Dorsolateral prefrontal cortex (tissue), 122 donors: ENCODE measurements at places on chromosomes 6 and 20.
A peak's percentile ranks its signal among the peaks of the same experiment; 100 is the strongest.

DNA sequence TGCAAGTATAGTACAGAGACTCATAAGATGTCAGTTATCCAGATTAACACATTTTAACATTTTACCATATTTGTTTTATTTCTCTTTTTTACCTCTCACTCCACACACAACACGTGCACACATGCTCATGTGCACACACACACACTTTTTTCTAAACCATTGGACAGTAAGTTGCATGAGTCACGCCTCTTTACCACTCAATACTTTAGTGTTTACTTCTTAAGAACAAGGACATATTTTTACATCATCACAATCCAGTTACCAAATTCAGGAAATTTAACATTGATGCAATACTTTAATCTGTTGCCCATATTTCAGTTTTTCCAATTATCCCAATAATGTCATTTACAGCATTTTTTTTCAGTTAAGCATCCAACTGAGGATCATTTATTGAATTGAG is 109.0 kb downstream of the RIN2 start:
- no peak for DNase-seq

- DNase-seq = no peak
Measured at GRCh38 chr6:30915591-30915946, 1.5 kb downstream of the VARS2 start.

- DNase-seq = no peak
Measured at GRCh38 chr6:1896897-1897296, 287.2 kb downstream of the FOXC1 start.

- no peak for DNase-seq
Measured at GRCh38 chr6:35238843-35239289, 20.7 kb upstream of the ZNF76 start.

- DNase-seq = no peak
Measured at GRCh38 chr6:134198093-134198492, 119.8 kb downstream of the SGK1 start.

DNA sequence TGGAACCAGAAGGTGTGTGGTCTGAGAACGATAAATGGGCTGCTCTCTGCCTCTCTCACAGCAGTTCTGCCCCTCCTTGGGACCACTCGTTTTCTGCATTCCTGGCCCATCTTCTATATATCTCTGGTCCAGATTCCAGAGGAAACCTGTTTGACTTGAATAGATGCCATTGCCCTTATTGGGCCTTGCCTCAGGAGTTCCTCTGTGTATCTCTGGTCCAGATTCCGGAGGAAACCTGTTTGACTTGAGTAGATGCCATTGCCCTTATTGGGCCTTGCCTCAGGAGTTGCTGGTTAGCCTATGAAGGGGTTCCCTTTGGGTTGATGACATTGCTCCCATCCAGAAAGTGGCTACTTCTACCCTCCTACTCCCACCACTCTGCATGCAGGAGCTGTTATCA is 189.4 kb downstream of the SLC16A10 start:
- no peak for DNase-seq

- DNase-seq = no peak
Measured at GRCh38 chr6:6821639-6822261, 233.2 kb downstream of the LY86 start.

- DNase-seq = no peak
Measured at GRCh38 chr6:120378582-120379220, 955.6 kb downstream of the TBC1D32 start.

DNA sequence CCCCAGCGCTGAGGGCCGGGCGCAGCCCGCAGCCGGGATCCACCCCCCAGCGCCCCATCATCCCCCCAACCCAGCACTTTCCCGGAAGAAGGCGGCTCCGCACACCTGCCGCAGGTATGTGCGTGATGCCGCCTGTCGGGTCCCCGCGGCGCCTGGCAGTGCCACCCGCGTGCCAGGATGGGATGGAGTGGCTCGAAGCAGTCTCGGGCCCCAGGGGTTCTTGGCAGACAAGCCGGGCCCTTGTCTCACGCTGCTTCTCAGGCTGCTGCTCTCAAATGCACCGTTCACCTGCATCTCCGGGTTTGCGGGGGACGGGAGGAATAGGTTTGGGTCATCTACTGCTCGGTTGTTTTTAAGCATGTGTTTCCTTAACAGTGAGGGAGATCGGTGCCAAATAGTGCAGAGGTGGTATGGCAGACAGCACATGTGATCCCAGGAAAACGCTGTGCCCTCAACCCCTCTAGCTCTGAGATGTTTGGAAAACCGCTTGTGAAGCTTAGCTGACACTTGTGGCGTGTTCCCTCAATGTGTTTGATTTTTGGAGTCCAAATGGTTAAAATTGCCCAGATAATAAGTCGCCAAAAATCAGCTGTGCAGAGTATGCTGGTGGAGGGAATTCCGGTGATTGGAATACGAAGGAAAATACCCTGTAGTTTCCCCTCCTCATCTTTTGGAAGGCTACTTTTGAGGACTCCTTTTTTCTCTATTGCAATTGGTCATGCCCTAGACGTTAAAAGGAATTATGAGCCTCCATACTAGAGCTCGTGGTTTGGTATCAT is 926 bp downstream of the MYLIP start:
- DNase-seq = peak; percentile 54

DNA sequence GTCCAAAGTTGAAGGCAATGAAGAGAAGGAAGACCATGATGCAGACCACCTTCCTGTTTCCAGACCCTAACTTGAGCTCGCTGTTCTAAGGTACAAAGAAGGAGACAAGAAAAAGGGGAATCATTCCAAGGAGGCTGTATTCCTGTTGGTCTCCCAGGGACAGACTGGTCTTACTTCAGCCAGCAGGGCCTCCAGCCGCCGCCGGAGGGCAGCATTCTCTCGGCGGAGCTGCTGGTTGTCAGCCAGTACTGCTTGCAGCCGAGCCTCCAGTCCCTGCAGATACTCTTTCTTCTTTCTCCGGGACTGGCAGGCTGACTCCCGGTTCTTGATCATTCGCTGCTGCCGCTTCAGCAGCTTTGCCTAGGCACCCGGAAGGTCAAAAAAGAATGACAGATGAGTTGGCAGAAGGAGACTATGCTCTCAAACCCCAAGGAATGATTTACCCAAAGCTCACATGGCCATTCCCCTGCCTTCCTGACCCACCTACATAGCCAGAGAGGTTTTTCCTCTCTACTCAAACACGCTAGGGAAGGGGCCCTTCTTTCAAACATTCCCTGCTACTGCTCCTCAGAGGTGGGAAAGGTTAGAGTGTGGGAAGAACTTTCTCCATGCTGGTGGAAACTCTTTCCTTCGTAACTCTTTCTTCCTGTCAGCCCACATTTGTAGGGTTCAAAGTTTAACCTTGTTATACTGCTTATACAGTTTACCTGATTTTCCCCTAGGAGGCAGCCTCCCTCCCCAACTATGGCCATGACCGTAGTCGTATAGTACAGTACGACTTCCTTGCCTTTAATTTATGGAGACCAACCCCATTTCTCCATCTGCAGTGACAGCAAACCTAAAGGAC is 9.0 kb downstream of the ATF6B start:
- peak; percentile 92 for DNase-seq

GRCh38 chr6:167470836-167471547 is 146.1 kb downstream of the TTLL2 start:
- DNase-seq = no peak

DNA sequence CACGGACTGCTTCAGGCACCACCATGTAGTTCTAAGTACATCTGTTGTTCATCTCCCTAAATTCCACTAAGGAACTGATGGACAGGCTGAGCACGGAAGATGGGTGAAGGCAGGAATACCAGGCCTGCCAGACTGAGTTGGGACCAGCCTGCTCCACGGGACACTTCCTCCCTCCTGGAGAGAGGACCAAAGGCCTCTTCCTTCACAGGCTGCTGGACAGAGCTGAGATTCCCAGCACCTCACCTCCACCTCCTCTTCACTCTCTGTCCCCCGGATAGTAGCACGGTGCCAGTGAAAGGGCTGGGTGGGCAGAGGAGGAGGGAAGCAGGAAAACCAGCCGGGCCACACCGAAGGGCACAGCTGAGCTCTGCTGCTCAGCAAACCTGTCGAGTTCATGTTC is 22.9 kb upstream of the TCFL5 start:
- DNase-seq = no peak

DNA sequence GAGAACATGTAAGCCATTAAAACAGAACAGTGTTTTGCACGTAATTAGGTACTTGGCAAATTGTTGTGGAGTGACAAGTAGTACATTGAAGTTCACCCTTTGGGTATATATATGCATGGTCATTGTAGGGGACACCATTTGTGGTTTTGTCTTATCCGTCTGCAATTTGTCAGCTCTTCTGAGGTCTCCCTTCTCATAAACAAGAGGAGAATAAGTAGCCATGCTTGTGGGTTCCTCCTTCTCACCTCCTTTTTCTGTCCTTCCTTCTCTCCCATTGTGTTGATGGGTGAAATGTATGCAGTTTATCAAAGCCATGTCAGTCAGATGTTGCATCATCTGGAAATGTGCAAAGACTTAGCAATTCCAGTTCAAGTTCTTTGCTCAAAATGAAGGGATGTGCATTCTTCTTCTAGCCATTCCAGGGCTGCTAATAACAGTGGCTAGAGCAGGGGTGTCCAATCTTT is 70.9 kb downstream of the QKI start:
- DNase-seq = no peak

DNA sequence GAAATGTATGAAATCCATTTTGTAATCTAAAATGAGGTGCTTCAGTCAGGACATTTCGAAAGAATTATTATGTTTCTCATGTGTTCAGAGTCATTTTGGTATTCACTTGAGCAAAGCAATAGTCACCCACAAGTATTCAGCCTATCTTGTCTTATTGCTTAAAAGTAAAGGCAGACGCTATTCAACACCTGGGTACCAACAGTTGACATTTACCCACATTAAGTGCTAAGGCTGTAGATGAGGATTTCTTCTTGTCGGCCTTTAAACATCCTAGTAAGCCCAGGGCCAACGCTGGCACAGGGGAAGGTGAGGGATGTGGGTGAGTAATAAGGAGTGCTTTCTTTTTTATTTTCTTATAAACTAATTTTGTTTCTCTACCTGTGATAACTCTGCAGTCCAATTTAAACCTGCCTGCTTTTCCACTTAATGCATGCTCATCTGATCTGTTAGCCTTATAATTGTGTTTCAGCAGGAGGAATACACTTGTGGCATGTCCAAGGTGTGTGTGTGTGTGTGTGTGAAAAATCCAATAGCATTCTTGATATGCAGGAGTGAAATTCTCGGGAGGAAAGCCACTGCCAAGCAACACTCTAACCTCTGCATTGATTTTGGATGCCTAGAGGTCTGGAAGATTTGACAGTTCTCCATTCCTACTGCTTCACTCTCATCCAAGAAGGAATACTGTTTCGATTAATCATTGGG is 252.0 kb downstream of the SOX4 start:
- no peak for DNase-seq

GRCh38 chr6:5723841-5724691 is 282.7 kb downstream of the NRN1 start:
- no peak for DNase-seq

- DNase-seq = no peak
Measured at GRCh38 chr6:165615636-165616035, 47.4 kb downstream of the PDE10A start.

- no peak for DNase-seq
Measured at GRCh38 chr6:167077241-167077932, 45.5 kb upstream of the CCR6 start.

DNA sequence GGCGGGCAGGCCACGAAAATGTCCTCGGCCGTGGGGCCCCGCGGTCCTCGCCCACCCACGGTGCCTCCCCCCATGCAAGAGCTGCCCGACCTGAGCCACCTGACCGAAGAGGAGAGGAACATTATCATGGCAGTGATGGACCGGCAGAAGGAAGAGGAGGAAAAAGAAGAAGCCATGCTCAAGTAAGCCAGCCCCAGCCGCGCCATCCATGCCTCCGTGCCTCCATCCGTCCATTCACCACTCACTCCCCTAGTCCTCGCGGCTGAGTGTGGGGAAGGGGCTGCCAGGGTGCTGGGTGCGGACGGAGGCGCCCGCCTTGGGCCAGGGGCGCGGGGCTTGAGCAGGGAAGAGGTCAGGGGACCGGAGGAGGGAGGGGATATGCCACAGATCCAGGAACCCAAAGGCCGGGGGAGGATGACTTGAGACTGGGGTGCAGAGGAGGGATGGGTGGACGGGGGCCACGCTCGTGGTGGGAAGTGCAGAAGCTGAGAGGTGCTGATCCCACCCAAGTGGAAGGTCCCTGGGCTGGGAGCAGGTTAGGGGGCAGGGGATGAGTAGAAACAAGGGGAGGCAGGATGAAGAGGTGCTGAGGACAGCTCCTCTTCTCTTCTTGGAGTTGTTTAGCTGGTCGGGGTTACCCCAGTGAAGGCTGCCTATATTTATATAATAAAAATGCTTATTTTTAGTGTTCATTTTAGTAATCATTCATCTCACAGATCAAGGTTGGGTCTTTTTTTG is 825 bp downstream of the RIMS1 start:
- no peak for DNase-seq

GRCh38 chr6:110034667-110035036 is 56.5 kb downstream of the GPR6 start:
- DNase-seq = no peak

- DNase-seq = no peak
Measured at GRCh38 chr6:150025201-150025917, at the start of gene RAET1L. Gene RAET1L (minus strand): TSS chr6:150025532. CDS start chr6:150025471, 61 bp downstream.

DNA sequence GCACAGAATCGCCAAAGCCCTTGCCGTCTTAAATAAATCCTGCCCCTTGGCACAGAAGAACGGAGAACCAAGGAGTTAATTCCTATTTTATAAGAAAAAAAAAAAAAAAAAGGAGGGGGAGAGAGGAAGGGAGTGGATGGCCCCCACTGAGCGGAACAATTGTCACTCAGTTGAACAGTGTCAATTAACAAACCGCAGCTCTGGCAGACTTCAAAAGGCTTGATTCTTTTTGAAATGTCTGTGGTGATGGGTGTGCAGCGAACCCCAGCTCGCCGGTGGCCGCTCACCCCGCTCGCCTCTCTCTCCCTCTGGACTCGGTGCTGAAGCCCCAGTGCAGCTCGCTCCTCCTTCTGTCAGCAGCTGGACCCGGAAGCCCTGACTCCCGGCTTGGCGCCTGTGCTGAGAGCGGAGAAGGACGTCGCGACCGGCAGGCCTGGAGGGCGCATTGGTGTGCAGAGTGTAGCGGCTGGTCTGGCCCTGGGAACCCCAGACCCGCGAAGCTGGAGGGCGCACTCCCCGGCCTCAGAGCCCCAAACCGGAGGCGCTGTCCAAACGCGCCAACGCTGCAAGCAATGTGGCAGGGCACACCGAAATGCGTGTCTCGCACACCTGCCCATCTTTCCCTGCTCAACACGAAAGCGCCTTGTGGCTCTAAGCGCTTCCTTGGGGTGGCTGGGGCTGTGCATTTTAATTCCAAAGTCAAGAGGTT is 3.4 kb downstream of the LINC00237 start:
- peak; percentile 64 for DNase-seq

DNA sequence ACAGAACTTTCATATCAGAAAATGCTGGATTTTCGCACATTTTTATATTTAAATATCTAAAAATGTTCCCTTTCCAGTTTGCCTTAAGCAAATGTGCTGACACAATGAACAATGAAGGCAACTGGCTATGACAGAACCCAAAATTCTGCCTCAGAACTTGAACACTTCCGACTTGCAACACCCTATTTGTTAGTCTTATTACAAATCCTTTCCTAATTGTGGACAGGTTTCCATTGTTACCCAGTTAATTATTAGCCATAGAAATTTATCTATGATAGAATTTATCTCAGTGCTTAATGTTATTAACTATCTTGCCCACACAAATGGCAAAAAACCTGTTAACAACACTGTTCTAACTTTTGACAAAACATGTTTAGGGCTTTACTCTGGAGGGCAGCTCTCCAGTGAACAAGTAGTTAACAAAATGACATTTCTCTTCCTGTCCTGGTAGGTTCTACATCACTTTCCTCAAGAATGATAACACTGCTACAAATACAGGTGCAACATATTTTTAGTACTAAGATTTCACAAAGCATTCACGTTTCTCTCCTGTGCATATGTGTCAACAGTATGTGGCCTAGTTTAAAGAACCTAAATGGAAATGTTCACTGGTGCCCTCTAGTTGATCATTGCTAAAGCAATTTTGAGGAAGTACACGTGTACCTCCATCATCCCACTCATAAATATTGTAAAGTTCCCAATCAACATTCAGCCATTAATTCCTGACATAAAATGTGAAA is 58.4 kb downstream of the HIVEP2 start:
- no peak for DNase-seq
